ENCODE measurements at places on chromosomes 3 and 15.

GRCh38 chr3:50242381-50242770, 6.4 kb downstream of the GNAI2 start:
- DNase-seq = no peak

DNA sequence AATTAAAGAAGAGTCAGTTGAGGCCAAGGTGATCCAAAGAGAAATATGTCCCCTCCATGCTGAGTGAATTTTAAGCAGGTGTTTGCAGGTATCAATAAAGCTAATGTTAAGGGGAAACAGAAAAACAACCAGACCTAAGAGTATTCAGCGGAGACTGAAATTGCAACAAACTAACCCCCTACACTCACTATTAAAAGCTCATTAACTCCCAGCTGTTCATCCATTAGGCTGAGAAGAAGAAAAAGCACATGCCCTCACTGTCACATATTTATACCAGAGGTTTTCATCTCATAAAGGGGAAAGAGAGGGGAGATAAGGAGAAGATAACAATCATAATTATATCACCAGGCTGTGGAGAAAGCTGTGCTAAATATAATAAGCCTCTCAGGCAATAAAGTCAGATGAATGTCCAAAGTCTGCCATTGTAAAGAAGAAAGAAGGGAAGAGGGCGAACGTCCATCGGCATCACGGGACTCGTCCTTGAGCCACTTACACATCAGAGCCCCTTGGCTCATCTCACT, 145.2 kb downstream of the TAFA4 start:
- DNase-seq = no peak

- no peak for DNase-seq
These were observed 837.1 kb downstream of the AGBL1 start for GRCh38 chr15:86916671-86917360.

- DNase-seq = no peak
These were observed 2.4 kb upstream of the EPHB1 start for GRCh38 chr3:134792700-134793099.

GRCh38 chr3:71581457-71582035, 2.0 kb downstream of the FOXP1 start:
- peak; percentile 16 for DNase-seq

- peak; percentile 51 for DNase-seq
These were observed 1.3 kb downstream of the SACM1L start for GRCh38 chr3:45690336-45691035.

All from BE2C (cell line).